ENCODE measurements at places on chromosomes 12 and 14.

- DNase-seq, result no peak
These were observed 33.1 kb downstream of the FGD6 start for GRCh38 chr12:95184121-95184520.

- DNase-seq, result no peak
These were observed 1165.1 kb downstream of the SLC16A7 start for GRCh38 chr12:60760965-60761364.

DNA sequence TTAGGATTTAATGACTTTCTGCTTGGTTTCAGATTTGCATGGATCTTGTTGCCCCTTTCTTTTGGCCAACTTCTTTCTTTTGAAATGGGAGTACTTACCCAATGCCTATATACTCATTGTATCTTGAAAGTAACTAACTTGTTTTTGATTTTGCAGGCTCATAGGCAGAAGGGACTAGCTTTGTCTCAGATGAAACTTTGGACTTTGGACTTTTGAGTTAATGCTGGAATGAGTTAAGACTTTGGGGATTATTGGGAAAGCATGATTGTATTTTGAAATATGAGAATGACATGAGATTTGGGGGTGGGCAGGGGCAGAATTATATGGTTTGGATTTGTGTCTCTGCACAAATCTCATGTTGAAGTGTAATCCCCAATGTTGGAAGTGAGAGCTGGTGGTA, 657.1 kb downstream of the TMTC2 start:
- DNase-seq, result no peak

- DNase-seq, result no peak
These were observed 164.7 kb downstream of the SSPN start for GRCh38 chr12:26360062-26360461.

DNA sequence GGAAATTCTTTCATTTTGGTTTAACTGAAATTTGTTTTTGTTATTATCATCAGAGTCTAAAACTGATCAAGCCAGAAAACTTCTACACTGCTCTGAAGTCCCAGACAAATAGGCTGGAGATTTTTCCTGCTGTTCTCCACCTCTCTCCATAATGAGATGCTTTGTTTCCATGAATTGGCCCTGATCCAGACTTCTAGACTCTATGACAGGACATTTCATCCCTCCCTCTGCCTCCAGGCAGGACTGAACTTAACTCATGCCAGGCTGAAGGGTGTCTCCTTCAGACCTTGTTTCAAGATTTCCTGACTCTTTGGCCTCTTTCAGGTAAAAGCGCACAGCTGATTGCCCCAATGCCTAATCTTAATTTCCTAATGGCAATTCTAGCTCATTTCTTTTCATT, 69.1 kb upstream of the HOXC13 start:
- no peak for DNase-seq

DNA sequence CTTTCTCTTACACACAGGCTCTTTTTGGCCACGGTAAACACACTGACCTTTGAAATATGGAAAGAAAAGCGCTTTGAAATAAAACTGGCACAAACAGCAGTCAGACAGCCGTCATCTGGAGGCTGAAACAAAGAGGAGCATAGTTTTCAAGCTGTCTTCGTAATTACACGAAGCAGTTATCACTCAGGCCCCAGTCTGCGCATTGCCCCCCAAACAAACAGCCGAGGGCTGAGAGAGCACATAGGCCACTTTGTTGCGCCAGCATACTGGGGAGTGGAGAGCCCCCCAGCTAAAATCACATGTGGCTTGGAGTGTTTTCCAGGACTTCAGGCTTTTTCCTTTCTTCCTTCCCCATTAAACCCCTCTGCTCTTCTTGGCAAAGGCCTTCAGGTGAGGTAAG, 142.9 kb upstream of the BTG1 start:
- DNase-seq, result no peak

GRCh38 chr14:97942921-97943320, 1145.7 kb downstream of the VRK1 start:
- DNase-seq, result no peak

- no peak for DNase-seq
These were observed 45.9 kb downstream of the PAX9 start for GRCh38 chr14:36707570-36707969.
